ENCODE measurements at places on chromosomes 7 and 10.

DNA sequence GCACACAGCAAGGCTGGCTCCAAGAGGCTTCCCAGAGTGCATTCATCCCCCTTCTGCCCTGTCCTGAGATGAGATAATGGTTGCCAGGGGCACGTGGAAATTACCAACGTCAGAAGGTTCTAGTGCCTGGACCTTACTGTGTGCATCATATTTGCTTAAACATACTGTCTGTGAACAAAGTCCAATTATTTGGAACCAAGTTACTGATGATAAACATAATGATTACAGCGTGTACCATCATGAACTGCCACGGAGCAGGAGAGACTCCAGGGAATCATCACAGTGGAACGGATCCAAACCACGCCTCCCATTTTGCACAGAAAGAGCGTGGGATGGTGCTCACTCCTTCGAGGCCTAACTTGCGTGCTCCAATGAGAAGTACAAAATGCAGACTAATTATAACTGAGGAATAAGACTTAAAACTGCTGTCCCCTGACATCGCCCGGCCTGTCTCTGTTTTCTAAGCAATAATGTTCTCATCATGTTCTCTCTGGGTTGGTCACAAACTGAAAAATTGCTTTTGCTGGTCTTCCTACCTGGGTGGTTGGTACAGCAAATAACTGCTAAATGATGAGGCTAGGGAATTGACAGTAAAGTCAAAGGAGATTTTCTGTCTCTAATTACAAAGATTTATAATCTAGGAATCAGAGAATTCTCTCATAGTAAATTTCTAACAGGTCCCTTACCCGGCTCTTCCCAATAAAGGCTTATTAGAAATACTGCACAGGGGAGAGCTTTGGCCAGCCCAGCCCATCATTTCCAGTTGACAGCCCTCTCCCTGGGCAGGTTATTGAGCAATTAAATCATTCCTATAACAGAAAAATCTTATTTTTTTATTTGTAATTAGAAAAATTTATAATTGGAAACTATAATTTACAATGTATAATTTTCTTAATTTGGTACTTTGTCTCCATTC, 182.2 kb downstream of the CAMK1D start:
- no peak for DNase-seq

- peak; percentile 7 for DNase-seq
Observed at GRCh38 chr7:74240482-74240881, 13.7 kb downstream of the RFC2 start.

DNA sequence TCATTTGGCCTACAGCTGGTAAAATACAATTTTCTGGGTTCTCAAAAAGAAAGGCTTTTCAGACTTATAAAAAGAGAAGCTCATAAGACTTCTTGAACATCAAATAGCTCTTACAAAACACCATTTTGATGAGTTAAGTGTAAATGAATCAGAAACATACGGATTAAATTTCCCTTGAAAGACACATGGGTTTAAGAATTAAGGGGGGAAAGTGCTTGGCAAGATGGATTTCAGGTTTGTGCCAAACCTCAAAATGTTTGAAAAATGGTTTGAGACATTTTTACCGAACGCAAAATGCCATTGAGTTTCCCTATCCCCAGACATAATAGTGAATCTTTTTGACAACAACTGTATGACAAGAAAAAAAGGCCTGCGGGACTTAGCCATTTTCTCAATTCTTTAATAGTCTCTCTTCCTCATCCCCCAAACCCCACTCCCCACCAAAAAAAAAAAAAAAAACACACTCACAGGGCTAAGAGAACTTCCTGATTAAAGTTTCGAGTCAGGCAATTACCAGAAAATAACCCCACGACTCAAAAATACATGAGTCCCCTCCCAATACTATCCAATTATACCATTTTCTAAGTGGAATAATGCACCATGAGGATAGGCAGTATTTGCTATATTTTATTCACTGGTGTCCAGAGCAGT, 260.1 kb downstream of the TRIL start:
- no peak for DNase-seq

DNA sequence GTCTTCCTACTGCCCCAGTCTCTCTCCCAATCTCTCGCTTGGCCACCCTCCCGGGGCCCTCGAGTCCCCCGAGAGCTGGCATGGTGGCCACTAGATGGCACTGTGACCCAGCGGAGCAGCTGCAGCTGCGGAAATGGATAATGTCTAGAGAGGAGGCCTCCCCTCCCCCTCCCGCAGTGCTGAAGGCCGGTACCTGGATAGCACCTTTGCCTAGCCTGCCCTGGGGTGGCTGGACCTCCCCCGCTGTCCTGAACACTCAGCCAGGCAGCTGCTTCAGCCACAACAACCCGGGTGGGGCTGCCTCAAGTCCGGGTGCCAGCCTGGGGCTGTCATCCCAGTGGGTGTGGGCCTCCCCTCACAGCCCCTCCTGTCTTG, 65.2 kb downstream of the GOLGA7B start:
- peak; percentile 48 for DNase-seq

DNA sequence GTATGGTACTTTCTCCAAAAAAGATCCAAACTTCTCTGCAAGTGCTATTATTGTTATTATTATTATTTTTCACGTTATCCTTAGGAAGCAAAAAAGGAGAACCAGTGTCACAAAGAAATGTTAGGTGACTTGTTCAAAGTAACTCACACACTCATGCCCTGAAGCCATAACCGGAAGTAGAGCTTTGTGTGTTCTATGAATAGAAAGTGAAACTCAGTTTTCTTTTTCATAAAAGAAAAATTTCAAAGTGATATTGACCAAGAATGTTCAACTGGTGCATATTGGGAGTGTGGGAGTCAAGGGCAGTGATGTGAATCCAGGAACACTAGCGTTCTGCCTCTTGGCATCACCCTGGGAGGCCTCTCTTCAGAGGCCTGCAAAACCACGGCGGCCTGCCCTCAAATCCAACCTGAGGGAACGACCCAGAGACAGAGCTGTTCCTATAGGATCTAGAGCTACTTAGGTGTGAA, 106.1 kb downstream of the PRKCQ start:
- peak; percentile 6 for DNase-seq
